ENCODE measurements at places on chromosomes 12 and 14. TPM values are rescaled to one million over a fixed set of nuclear protein-coding genes. Genes with fewer than 3 reads are reported as not detected.

MORN3 gene
- not detected for total RNA-seq

OR2AP1 gene
- not detected for total RNA-seq

DNA sequence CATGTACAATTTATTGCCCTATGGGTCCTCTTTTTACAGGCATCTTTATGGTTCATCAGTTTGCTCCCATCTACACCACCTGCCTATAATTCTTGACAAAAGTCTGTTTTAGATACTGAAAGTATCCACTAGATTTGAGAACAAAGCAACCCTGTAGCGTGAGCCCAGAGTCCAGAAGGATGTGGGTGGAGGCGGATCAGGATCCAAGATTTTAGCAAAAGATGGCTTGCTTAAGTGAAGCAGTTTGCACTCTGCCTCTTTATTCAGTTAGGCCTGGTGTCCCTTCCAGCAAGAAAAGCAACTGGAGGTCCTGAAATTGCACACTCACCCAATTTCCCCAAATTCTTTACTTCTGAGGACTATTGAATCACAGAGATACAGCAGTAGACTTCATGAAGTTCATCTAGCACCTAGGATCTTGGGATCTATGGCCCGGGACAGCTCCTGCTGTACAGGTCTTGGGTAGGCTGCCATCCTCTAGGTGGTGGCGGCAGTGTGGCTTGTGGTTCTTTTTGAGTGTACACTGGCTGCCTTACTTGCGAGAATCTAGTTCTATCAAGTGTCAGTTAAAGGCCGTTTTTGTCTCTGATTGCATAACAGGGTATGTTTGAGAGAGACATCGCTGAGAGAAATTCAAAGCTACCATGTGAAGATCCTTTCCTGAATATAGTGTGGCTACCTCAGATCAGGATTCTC, 873.2 kb downstream of the NRXN3 start:
- no peak for DNase-seq

DNA sequence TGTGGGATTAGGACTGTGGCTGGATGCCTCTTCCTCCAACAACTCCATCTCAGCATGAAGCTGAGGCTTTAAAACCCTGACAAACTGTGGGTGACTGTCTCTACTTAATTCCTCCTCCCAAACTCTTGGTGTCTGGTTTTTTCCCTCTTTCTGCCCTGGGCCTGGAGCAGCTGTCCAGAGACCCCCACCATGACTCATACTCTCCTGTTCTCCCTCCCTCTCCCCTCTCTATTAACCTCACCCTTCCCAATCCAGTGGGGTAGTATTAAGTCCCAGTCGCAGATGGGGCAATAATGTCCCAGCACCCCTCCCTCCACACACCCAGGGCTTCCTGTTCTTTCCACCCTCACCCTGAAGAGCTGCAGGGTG, 2.0 kb upstream of the DNAJC14 start:
- DNase-seq, result no peak

- DNase-seq, result no peak
These were observed 136.5 kb upstream of the DNM1L start for GRCh38 chr12:32542428-32543229.

GRCh38 chr14:68794851-68795596, 2.2 kb upstream of the ZFP36L1 start:
- peak; percentile 77 for DNase-seq

DNA sequence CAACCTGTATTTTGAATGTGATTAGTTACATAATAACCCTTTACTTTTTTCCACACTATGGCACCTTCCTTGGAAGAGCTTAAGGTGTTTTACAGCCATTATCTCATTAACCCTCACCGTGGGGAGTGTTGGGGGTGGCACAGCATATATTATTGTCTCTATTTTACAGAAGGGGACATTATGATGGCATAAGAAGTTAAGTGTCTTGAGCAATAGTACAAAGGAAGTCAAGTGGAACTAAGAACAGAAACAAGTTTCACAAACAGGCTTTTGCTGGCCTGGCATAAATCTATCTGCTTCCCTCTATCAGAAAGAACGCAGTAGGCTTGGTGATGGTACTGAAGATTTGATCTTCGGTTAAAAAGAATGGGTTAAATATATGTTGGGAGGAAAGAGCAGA, 169.7 kb upstream of the OTX2 start:
- no peak for DNase-seq

DNA sequence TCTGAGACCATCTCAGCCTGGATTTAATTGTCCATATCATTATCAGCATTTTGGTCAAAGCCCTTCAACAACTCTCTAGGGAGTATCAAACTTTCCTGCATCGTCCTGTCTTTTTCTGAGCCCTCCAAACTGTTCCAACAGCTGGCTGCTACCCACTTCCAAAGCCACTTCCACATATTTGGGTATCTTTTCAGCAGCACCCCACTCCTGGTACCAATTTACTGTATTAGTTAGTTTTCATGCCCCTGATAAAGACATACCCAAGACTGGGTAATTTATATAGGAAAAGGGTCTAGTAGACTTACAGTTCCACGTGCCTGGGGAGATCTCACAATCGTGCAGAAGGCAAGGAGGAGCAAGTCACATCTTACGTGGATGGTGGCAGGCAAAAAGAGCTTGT, 33.1 kb upstream of the YBX3 start:
- DNase-seq, result no peak

- DNase-seq, result no peak
These were observed 135.8 kb downstream of the PLCZ1 start for GRCh38 chr12:18601962-18602361.

- DNase-seq, result no peak
These were observed 507 bp downstream of the SPTSSA start for GRCh38 chr14:34461334-34462131.

DNA sequence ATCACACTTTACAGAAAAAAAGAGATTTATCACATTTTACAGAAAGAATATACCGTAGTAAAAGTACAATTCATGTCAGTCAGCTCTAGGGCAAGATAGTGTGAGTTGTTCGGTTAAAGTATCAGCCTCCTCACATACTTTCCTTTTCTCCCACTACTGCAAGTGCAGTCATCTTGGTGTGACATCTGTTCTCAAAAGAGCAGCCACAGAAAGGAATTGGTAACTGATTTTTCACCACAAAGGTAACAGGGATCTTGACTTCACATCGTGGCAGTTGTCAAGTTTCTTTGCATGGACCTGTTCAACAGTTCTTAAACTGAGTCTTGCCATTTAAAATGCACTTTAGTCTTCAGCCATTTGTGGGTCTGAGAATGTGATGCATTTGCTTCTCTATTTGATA, 5.0 kb upstream of the E2F7 start:
- DNase-seq, result no peak

- peak; percentile 76 for DNase-seq
These were observed 283.6 kb downstream of the CACNA1C start for GRCh38 chr12:2336409-2336829.

DNA sequence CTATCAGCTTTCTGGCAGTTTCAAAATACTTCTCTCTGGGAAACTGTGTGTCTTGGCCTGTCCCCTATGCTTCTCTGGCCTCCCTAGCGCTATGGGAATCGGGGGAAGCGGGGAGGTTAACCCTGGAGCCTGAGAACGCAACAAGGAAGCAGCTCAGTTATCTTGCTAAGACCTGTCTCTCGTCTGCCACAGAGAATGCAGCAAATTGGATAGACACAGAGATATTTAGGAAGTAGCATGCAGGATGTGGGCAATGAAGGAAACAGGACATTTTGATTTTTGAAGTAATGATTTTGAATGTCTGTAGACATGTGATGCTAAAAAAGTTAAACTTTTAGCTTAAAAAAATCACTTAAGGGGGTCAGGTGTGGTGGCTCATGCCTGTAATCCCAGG, 6.6 kb upstream of the CALCOCO1 start:
- no peak for DNase-seq

GRCh38 chr12:9899209-9899608, 17.9 kb downstream of the KLRF2 start:
- no peak for DNase-seq

DNA sequence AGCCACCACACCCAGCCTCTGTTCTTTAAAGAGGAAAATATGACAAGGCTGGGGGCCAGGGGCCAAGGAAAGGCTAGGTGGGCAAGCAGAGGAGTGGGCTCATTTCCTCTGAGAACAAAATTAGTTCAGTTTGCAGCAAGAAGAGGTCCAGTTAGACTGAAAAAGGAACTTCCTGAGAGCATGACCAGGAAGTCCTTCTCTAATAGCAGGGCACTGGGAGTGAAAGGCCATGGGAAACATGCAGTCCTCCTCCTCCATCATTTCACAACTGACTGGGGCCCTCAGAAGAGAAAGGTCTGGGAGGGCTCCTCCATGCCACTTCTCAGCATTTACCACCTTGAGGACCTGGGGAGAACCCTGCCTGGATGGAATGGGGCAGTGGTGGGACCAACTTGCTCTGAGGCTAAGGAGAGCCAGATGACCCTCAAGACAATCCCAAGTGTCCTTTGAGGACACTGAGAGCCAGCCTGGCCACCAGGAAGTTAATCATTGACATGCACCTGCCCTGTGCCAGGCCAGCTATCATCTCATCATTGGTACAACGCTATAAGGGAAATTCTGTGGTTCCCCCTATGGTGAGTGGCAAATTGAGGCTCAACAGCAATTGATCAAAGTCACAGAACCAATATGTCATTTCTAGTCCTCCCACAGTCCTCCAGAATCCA, 2.0 kb downstream of the AQP2 start:
- DNase-seq, result peak; percentile 16

DNA sequence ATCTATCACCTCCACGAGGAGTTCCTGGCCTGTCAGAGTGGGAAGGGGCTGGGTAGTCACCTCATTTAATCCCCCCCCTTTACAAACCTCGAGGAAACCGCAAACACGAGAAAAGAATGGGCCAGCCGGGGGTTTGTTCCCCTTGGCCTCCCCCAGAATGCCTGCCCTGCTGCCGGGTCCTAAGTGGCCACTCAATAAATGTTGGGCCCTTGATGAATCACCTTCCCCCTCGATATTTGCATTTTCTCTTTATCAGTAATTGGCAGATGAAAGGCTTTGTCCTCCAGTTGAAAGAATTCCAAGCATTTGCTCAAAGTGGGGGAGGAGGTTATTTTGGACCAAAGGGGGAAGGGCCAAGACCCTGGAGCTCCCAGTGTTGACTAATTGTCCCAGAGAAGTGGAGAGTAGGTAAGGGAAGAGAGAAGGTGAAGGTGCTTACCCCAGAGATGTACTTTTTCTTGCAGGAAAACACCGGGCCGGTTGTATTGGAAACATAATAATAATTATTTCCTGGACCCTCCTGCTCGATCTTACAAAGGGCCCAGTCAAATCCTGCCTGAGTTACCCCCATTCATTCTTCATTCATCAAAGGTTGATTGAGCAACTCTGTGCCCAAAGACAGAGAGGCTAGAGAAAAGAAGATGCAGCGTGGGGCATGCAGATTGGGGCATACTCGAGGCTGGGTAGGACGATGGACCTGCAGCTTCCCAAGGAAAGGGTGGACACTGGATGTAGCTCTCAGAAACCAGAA, 1.9 kb upstream of the KDM2B start:
- DNase-seq, result no peak

GRCh38 chr12:26293612-26294011, 98.2 kb downstream of the SSPN start:
- DNase-seq, result no peak

DNA sequence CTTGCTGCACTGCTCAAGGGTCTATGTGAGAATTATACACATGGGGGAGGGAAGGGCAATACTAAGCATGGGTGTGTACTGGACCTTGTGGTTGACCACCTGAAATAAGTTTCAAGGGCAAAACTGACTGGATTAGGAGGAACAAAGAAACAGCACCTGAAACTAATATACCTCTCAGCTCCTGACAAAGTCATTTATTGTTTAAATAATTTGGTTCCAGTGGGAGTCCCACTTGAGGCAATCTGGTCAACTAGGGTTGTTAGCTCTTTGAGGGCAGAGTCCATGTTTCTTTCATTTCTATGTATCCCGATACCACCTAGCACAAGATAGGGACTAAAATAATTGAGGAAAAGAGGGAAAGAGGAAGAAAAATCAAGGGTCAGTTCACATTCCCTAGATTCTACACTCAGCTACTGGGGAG, 45.5 kb downstream of the STXBP6 start:
- no peak for DNase-seq

Measured in aorta (tissue), 5 donors.